ENCODE measurements at places on chromosomes 12 and 14.

DNA sequence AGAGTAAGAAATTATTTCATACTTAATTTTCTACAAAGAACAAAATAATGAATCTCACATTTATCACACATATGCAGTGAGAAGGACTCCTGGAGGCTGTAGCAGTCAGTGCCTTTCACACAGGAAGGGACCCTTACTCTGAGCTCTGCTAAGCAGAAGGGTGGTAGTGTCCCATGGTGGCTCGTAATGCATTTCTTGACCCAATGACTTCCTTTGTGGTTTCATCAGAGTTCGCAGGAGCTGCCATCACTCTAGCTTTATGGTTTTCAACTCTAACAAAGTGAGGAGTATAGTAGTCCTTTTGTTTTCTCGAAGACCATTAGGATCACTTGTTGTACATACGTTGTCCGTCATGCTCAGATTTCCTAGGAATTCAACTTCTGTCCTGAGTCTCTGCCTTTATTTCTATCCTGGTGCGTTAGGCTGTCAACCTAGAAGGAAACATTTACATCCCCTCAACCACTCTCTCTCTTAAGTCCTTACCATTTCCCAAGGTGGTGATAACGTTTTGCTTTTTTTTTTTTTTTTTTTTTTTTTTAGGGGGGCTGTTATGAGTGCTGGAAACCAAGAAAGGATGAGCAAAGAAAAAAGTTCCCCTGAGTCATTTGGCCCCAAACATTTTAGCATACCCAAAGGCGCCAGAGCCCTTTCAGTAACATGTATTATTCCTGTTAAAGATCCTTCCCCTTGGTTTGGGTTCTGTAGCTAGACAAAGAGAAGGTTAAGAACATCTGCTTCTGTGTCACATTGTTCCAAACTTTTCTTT lies 37.2 kb downstream of the GABARAPL1 start:
- DNase-seq, result peak; percentile 15

DNA sequence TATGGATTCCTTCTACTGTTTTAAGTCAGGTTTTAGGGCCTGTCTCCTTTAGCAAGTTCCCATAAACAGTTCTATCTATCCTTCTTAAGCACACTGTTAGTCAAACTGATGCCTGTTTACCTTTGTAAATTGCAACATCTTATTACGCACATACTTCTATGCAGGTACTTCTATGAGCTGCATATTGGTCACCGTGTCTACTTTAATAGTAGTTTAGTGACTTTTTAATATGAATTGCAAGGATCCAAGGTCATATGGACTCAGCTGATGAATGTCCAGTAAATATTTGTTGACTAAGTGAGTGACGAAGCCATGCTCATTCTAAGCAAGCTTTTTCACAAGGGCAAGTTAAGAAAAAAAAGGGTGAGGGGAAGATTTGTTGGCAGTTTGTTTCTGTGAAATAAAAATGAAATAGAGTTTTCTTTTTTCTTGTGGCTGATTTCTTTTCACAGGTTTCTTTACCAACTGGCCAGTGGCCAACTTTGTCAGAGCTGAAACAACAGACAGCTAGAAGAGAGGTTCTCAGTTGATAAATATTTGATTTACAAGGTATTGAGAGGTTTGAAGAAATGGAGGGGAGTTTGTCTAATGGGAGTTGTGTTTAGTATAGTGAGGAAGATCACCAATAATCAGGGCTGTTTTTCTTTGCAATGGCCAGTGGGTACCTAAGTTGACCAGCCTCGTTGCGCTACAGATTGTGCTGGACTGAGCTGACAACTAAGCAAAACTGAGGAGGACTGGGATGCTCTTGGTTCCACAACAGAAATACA lies 141.1 kb downstream of the SLC15A5 start:
- DNase-seq, result no peak

GRCh38 chr12:49964849-49965624 lies 3.4 kb downstream of the AQP5 start:
- no peak for DNase-seq

DNA sequence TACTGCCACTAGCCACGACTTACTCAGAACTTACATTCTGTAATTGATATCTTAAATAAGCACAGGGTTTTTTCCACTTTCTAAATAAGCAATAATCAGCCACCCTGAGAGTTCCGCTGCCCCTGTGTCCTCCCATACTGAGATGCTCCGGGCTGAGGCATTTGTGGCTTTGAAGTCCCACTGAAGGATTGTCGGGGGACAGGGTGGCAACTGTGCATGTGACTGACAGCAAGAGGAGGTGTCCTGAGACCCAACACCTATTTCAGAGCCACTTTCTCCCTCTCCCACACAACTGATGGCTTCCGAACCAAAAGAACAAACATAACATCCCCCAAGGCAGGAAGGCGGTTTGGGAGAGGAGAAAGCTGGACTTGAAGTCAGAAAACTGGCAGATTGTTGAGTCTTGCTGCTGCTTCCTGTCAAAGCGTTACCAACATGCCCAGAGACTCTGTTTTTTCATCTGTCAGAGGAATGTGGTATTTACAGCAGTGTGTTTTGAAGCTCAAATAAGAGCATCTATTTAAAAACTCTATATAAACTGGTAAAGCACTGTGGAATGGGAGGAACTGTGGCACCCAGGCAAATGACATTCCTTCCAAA lies 157.9 kb upstream of the FKBP4 start:
- no peak for DNase-seq
